ENCODE measurements at places on chromosomes 16 and 17. TPM values are rescaled to one million over a fixed set of nuclear protein-coding genes. Genes with fewer than 3 reads are reported as not detected.

CIBAR2 gene
- not detected for total RNA-seq

DNA sequence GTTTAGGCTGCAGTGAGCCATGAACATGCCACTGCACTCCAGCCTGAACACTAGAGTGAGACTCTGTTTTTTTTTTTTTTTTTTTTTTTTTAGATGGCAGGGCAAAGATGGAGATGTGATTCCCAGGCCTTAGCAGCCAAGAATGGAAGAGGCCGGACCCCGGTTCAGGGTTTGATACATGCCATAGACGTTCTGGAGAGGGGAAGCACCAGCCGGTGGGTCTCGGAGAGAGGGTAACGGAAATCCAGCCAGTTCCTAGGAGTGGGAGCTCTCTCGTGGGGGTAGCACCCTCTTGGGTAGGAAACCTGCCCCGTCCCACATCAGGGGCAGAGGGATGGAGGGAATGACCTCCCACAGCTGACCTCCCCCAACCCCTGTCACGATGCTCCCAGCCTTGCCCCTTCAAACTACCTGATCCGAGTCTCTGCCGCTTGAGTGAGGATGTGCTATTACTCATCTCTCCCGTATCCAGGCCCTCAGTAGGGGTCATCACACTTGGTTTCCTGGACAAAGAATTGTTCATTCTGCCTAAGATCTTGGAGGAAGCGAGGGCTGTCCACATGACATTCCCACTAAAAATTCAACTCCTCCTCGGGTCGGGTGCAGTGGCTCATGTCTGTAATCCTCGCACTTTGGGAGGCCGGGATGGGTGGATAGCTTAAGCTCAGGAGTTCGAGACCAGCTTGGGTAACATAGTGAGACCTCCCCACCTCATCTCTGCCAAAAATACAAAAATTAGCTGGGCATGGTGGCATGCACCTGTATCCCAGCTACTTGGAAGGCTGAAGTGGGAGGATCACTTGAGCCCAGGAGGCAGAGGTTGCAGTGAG, 47.3 kb downstream of the MIS12 start:
- DNase-seq = no peak

KRT12 gene
- total RNA-seq = not detected

DNA sequence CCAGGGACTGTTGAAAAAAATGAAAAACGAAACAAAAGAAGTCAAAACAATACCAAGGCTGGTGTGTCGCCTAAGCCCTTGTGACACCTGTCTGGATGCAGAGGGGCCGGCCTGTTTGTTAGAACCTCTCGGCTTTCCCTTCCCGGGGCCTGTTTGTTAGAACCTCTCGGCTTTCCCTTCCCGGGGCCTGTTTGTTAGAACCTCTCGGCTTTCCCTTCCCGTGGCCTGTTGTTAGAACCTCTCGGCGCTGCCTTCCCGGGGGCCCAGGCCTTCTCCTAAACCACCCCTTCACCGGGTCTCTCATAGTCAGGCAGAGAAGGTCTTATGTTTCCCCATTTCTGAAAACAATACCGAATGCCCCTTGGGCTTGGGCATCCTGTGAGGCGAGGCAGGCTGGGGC, 180.0 kb downstream of the BANP start:
- no peak for DNase-seq

CA4 gene
- total RNA-seq = not detected
